ENCODE measurements at places on chromosomes 2 and 18.

GRCh38 chr2:172348555-172349288 is 78.7 kb upstream of the ITGA6 start:
- H3K27ac ChIP-seq = no peak overlapping the region
- H3K4me3 ChIP-seq = no peak overlapping the region
- no peak for DNase-seq
- H3K4me1 ChIP-seq = no peaks in the 10 kb centered on the region
- H3K27me3 ChIP-seq = no peaks in the 10 kb centered on the region
- no peaks in the 10 kb centered on the region for H3K36me3 ChIP-seq

GRCh38 chr2:165844216-165844615 is 50.2 kb upstream of the GALNT3 start:
- H3K27ac ChIP-seq = no peak overlapping the region
- no peaks in the 10 kb centered on the region for H3K27me3 ChIP-seq
- no peak for DNase-seq
- no peaks in the 10 kb centered on the region for H3K36me3 ChIP-seq
- H3K4me1 ChIP-seq = no peaks in the 10 kb centered on the region

- DNase-seq = no peak
- no peaks in the 10 kb centered on the region for H3K4me1 ChIP-seq
- no peak overlapping the region for H3K4me3 ChIP-seq
- H3K27me3 ChIP-seq = peaks cover 2% of the 10 kb centered on the region
- no peak overlapping the region for H3K27ac ChIP-seq
Observed at GRCh38 chr18:49767111-49768050, 46.0 kb downstream of the ACAA2 start.

DNA sequence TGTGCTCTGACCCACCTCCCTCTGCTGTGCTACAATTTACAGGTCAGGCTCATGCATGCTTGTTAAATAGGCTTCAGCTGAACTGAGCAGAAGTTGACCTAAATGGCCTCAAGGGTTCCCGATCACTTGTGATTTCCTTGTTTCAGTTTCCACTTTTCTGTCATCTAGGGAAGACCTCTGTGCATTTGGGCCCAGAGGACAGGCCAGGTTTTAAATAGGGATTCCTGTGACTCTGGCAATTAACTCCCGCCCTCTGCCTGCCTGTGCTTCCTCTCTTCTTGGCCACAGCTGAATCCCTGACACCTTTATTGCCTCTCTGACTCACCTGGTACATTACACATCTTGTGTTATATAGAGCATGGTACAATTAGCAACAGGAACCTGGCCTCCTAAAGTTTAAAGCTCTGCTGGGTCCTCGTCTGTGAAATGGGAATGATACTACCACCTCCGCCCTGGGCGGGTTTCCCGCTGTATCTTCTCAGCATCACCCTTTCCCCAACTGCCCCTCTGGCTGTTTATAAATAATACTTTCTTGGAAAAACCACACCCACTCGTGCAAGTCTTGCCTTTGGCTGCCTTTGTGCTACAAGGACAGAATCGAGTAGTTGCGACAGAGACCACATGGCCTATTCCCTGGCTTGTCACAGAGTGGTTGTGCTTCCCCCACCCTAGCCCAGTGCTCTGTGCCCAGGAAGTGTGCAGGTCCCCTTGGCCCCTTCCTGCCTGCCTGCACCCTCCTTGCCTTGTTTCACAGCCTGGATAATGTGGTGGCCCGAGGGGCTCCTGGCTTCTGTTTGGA is 7.9 kb downstream of the CABLES1 start:
- H3K27me3 ChIP-seq = no peaks in the 10 kb centered on the region
- H3K27ac ChIP-seq = peak overlapping the region; percentile 56
- no peaks in the 10 kb centered on the region for H3K36me3 ChIP-seq
- peaks cover 23% of the 10 kb centered on the region for H3K4me1 ChIP-seq
- no peak overlapping the region for H3K4me3 ChIP-seq
- peak; percentile 57 for DNase-seq

- no peaks in the 10 kb centered on the region for H3K27me3 ChIP-seq
- no peak for DNase-seq
- H3K36me3 ChIP-seq = no peaks in the 10 kb centered on the region
- H3K4me1 ChIP-seq = no peaks in the 10 kb centered on the region
- no peak overlapping the region for H3K4me3 ChIP-seq
Observed at GRCh38 chr18:6150430-6150829, 255.1 kb upstream of the TMEM200C start.

- no peak overlapping the region for H3K27ac ChIP-seq
- H3K4me3 ChIP-seq = no peak overlapping the region
- no peaks in the 10 kb centered on the region for H3K27me3 ChIP-seq
Observed at GRCh38 chr2:127740665-127741288, 39.5 kb downstream of the SFT2D3 start.

GRCh38 chr2:101698844-101699754 is 1.6 kb downstream of the MAP4K4 start:
- H3K4me1 ChIP-seq = peaks cover 65% of the 10 kb centered on the region
- H3K27ac ChIP-seq = peak overlapping the region; percentile 80
- H3K36me3 ChIP-seq = peaks cover 10% of the 10 kb centered on the region
- DNase-seq = peak; percentile 38
- no peaks in the 10 kb centered on the region for H3K27me3 ChIP-seq
- peak overlapping the region; percentile 86 for H3K4me3 ChIP-seq

DNA sequence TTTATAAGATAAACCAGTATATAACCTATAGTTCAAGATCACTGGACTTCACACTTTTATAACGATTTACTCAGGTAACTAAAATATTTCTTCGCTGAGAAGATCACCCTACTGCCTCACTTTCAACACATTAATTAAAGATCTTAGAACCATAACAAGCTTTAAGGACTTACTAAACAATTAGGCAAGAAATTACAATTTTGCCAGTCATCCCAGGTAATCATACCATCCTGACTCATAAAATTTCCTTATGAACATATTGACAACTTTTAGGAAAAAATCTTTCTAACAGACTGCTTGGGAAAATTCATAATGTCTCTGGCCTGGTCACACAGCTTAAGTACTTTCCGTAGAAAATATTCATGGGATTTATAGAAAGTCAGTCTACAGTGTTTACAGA is 223.2 kb downstream of the NRXN1 start:
- H3K4me1 ChIP-seq = no peaks in the 10 kb centered on the region
- H3K27ac ChIP-seq = no peak overlapping the region
- H3K4me3 ChIP-seq = no peak overlapping the region
- H3K36me3 ChIP-seq = no peaks in the 10 kb centered on the region

DNA sequence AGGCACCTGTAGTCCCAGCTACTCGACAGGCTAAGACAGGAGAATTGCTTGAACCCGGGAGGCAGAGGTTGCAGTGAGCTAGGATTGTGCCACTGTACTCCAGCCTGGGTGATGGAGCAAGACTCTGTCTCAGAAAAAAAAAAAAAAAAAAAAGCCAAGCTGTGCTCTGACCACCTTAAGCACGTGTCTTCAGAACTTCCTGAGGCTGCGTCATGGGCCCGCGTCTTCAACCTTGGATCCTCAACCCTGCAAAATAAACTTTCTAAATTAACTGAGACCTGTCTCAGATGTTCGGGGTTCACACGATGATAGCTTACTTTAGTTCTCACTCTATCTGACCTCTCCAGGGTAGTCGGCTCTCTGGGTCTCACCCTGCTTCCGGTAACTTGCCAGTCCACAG is 65.8 kb upstream of the CABLES1 start:
- no peaks in the 10 kb centered on the region for H3K27me3 ChIP-seq
- no peaks in the 10 kb centered on the region for H3K36me3 ChIP-seq
- DNase-seq = no peak

GRCh38 chr2:23801396-23801795 is 125.5 kb downstream of the ATAD2B start:
- DNase-seq = no peak
- no peak overlapping the region for H3K27ac ChIP-seq
- no peaks in the 10 kb centered on the region for H3K27me3 ChIP-seq
- H3K4me1 ChIP-seq = no peaks in the 10 kb centered on the region
- no peaks in the 10 kb centered on the region for H3K36me3 ChIP-seq
- no peak overlapping the region for H3K4me3 ChIP-seq

GRCh38 chr2:98912221-98912851 is 23.7 kb downstream of the CRACDL start:
- no peak overlapping the region for H3K4me3 ChIP-seq
- H3K36me3 ChIP-seq = no peaks in the 10 kb centered on the region
- no peak overlapping the region for H3K27ac ChIP-seq
- DNase-seq = no peak
- H3K27me3 ChIP-seq = peaks cover 3% of the 10 kb centered on the region

- no peak overlapping the region for H3K27ac ChIP-seq
- no peaks in the 10 kb centered on the region for H3K27me3 ChIP-seq
- H3K4me3 ChIP-seq = no peak overlapping the region
Observed at GRCh38 chr2:241611062-241611461, 25.9 kb downstream of the THAP4 start.

- no peak overlapping the region for H3K27ac ChIP-seq
- DNase-seq = no peak
- no peaks in the 10 kb centered on the region for H3K36me3 ChIP-seq
- H3K27me3 ChIP-seq = peaks cover 4% of the 10 kb centered on the region
Observed at GRCh38 chr2:237300739-237301138, 113.2 kb downstream of the COL6A3 start.

DNA sequence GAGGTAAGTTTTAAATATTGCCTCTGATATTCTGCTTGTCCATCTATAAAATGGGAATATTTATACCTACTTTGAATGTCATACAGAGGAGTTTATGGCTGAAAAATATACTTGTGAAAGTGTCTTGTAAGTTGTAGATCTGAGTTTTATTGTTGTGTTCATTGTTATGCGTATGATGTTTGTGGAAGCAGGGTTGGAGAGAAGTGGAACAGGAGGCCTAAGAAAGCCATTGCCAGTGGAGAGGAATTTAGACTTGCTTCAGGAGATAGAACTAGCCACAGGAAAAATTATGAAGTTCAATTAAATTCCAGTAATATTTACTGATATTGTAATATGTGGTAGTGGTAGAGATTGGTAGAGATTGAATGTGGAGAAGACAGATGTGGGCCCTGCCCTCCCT is 491.9 kb upstream of the FANCL start:
- no peak overlapping the region for H3K27ac ChIP-seq
- no peak for DNase-seq
- no peaks in the 10 kb centered on the region for H3K36me3 ChIP-seq
- no peaks in the 10 kb centered on the region for H3K4me1 ChIP-seq
- H3K4me3 ChIP-seq = no peak overlapping the region
- H3K27me3 ChIP-seq = no peaks in the 10 kb centered on the region

DNA sequence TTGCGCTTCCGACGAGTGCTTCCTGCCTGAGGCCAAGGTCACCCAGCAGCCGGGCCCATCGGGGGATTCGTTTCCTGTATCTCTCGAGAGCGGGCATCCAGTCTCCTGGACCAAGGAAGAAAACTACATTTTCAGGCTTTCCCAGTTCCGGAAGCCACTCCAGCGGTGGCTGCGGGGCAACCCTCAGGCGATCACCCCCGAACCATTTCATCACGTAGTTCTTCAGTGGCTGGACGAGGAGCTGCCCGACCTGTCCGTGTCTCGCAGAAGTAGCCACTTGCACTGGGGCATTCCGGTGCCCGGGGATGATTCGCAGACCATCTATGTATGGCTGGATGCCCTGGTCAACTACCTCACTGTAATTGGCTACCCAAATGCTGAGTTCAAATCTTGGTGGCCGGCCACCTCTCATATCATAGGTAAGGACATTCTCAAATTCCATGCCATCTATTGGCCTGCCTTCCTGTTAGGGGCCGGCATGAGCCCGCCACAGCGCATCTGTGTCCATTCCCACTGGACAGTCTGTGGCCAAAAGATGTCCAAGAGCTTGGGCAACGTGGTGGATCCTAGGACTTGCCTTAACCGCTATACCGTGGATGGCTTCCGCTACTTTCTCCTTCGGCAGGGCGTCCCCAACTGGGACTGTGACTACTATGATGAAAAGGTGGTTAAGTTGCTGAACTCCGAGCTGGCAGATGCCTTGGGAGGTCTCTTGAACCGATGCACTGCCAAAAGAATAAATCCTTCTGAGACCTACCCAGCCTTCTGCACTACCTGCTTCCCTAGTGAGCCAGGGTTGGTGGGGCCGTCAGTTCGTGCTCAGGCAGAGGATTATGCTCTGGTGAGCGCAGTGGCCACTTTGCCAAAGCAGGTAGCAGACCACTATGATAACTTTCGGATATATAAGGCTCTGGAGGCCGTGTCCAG is 1.0 kb downstream of the MARS2 start:
- peak overlapping the region; percentile 86 for H3K4me3 ChIP-seq
- H3K4me1 ChIP-seq = peaks cover 55% of the 10 kb centered on the region
- peak; percentile 26 for DNase-seq
- H3K36me3 ChIP-seq = peaks cover 24% of the 10 kb centered on the region
- H3K27me3 ChIP-seq = no peaks in the 10 kb centered on the region

GRCh38 chr2:15733867-15734673 is 142.4 kb downstream of the DDX1 start:
- peaks cover 2% of the 10 kb centered on the region for H3K27me3 ChIP-seq
- no peaks in the 10 kb centered on the region for H3K36me3 ChIP-seq
- no peak for DNase-seq
- no peak overlapping the region for H3K27ac ChIP-seq

DNA sequence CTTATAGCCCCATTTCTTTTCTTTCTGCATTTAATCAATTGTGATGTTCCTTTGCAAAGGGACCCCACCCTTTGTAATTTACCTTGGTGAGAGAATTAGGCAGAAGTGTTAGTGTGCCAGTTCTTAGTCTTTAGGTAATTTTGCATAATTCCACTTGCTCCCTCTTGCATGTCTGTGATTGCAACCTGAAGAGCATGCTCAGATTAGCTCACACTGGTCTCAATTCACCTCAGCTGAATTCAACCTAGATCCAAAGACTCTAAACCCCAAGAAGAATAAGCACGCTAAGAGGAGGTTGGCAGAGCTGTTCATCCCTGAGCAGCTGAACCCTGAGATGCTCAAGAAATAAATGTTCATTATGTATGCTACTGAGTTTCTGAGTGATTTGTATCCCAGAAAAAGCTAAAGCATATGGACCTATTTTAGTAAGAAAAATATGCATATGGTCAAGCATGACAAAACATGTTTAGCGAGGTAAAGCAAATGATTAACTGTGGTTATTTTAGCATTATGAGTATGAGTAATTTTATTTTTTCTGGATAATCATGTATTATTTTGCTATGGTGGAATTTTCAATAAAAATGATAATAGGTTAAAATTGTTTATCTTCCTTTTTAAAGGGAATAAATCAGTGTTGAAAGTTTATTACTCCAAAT is 299.2 kb upstream of the ZSWIM2 start:
- H3K36me3 ChIP-seq = no peaks in the 10 kb centered on the region
- H3K4me1 ChIP-seq = no peaks in the 10 kb centered on the region
- no peak for DNase-seq
- H3K4me3 ChIP-seq = no peak overlapping the region
- no peak overlapping the region for H3K27ac ChIP-seq

GRCh38 chr18:25974630-25975077 is 115.8 kb downstream of the SS18 start:
- no peaks in the 10 kb centered on the region for H3K36me3 ChIP-seq
- H3K27me3 ChIP-seq = no peaks in the 10 kb centered on the region
- H3K27ac ChIP-seq = no peak overlapping the region
- H3K4me3 ChIP-seq = no peak overlapping the region

GRCh38 chr2:96783388-96783787 is 22.7 kb downstream of the CNNM4 start:
- H3K36me3 ChIP-seq = no peaks in the 10 kb centered on the region
- no peaks in the 10 kb centered on the region for H3K4me1 ChIP-seq
- no peak for DNase-seq
- H3K4me3 ChIP-seq = no peak overlapping the region

Data from DND-41 (cell line).